Globus pallidus (tissue), 1 donor: ENCODE measurements at places on chromosomes 1 and 21.
A peak's percentile ranks its signal among the peaks of the same experiment; 100 is the strongest.

DNA sequence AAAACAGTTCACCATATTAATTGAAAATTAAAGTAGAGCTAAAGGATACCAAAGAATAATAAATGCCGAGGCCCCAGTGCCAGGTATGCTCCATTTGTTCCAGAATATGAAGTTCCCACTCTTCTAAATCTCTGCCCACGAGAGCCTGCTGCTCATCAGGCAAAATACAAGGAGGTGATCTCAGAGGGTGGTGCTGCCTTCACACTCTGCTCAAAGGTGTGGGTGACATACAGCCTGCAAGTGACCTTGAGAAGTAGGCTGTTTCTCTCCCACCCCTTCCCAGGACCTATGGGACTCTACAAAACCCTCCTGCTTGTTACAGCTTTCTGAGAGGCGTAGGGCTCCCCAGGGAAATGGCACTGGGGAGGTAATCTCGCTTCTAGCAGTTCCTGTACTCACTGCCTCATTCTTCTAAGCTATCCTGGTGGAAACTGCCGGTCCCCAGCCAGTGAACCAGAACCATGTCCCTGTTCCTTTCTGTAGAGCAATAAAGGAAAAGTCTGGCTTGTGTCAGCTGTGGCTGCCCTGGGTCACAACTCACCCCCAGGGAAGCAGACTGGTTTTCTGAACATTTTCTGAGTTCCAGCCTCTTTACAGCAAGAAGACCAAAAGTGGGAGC lies 26.9 kb upstream of the DPT start:
- DNase-seq: no peak

DNA sequence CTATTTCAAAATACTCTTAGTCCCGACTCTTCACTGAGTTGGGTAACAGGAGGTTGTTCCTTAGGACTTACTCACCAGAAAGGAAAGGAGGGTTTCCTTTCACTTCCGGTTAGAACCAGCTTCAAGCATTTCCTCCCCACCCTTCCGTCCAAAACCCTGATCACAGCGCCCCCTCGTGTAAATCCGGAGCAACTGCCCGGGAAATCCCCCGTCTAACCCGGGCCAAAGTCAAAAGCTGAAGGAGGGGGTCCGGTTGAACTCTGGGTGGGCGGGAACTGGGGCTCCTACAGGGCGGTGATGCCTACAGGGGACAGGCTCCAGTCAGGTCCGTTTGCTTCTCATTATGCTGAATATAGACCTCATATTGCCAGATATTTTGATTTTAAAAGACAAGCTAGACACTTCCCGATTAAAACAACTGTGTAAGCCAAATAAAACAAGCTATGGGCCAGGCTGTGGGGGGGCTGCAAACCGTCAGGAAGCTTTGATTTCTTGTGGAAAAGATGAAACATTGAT lies 15.0 kb upstream of the MTARC2 start:
- peak; percentile 45 for DNase-seq

GRCh38 chr1:116943438-116943837 lies 33.7 kb downstream of the PTGFRN start:
- no peak for DNase-seq

- no peak for DNase-seq
These were observed 1.3 kb downstream of the ARHGAP29 start for GRCh38 chr1:94236013-94236491.

GRCh38 chr1:41053316-41053715 lies 31.8 kb upstream of the SLFNL1 start:
- DNase-seq: peak; percentile 24

GRCh38 chr1:119885903-119886783 lies 10.2 kb downstream of the ADAM30 start:
- no peak for DNase-seq

GRCh38 chr1:93614541-93614940 lies 67.1 kb downstream of the BCAR3 start:
- no peak for DNase-seq

GRCh38 chr1:91608876-91609275 lies 108.2 kb downstream of the CDC7 start:
- no peak for DNase-seq

DNA sequence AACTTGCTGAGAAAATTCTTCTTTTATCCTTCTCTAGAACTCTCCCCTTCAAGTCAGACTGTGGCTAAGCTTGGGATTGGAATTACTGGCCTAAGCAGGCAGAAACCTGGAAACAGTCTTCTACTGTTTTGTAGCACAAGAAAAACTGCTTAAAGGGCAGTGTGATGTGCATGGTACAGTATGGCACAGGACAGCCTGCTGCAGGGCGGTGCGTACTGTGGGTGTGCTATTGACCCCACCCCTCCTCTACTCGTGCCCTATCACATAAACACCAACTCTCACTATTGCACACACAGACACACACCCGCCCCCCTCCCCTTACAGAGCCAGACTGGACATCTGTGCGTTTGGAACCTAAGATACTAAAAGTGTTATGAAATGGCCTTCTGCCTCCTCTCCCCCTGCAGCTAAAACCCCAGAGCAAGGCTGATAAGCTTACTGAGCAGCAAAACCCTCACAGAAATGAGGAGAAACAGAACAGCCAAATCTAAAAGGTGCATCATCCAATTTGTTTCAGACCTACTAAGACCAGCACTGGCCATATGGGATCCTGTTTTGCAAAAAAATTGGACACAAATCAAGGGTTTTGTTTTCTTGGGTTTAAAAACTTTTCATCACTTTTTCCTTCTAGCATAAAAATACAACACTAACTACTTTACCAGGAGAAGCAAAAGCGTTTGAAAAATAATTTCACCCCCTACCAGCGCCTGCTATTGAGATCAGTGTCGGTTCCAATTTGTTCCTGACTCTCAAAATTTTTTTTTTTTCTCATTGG lies 355.8 kb upstream of the LYPLAL1 start:
- peak; percentile 14 for DNase-seq

GRCh38 chr1:117120774-117121588 lies 568 bp downstream of the TRIM45 start:
- DNase-seq: peak; percentile 21

GRCh38 chr1:77543822-77544448 lies 138.5 kb downstream of the ZZZ3 start:
- DNase-seq: no peak

DNA sequence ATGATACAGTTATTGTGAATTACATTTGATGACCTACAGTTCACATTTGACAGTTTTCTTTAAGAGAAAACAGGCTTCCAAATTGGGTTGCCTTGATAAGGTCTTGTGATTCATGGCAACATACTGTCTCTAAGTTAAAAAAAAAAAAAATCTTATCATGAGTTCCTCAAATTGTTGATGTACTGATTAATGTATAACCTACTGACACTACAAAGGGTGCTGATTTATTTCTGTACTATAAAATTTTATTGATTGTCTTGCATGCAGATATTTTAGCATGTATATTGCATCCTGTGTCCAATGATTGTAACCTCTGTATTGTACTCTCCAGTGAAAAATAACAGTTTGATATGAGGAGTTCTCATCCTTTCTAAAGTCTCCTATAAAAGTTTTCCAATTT lies 197.3 kb upstream of the IVNS1ABP start:
- DNase-seq: no peak

DNA sequence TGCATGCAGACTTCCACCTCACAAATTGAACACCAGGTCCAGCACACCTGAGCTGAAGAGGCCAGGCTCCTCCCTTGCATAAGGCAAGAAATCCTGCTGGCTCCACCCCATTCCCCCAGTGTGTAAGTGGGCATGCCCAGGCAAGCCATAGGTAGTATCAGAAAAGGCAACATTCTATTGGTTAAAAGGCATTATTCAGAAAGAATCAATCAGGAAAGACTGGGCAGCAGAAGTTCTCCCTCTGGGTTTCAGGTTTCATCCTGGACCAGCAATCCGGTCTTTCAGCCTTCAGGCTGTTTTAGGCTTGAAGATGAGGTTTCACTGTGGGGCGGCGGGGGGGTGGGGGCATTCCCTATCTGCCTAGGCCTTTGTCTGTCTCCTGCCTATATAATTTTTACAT lies 42.0 kb upstream of the LHX8 start:
- DNase-seq: no peak

GRCh38 chr1:42797979-42798378 lies 13.2 kb downstream of the TMEM269 start:
- DNase-seq: no peak
